ENCODE measurements at places on chromosomes 3 and 15.
A peak's percentile ranks its signal among the peaks of the same experiment; 100 is the strongest.

- no peak for DNase-seq
These were observed 11.7 kb downstream of the BAHD1 start for GRCh38 chr15:40452296-40453090.

- DNase-seq, result no peak
These were observed 205.2 kb downstream of the RBMS3 start for GRCh38 chr3:29486096-29486495.

- DNase-seq, result peak; percentile 34
These were observed 321.8 kb upstream of the MME start for GRCh38 chr3:154758109-154758868.

DNA sequence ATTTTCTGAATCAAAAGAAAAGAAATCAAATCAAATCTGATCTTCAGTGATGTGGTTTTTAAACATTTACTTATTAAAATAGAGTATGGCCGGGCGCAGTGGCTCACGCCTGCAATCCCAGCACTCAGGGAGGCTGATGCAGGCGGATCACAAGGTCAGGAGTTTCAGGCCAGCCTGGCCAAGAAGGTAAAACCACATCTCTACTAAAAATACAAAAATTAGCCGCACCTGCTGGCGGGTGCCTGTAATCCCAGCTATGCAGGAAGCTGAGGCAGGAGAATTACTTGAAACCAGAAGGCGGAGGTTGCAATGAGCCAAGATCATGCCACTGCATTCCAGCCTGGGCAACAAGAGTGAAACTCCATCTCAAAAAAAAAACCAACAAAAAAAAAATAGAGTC lies 169.1 kb downstream of the ULK4 start:
- no peak for DNase-seq

DNA sequence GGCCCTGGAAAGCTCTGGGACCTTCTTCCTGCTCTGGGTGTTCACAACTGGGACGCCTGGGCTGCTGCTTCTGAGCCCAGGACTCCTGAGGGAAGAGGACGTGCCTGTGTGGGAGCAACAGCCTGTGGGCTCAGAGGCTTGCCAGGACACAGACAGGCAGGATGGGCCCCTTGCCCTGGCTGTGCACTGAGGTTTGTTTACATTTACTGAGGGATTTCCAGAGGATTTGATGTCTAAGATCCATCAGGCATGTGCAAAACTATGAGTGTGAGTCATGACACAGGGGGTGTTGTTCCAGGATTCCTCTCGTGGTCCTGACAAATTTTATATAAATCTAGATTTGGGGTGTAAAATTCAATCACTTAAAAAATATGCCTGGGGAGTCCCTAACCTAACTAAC lies 10.6 kb downstream of the CCR9 start:
- no peak for DNase-seq

DNA sequence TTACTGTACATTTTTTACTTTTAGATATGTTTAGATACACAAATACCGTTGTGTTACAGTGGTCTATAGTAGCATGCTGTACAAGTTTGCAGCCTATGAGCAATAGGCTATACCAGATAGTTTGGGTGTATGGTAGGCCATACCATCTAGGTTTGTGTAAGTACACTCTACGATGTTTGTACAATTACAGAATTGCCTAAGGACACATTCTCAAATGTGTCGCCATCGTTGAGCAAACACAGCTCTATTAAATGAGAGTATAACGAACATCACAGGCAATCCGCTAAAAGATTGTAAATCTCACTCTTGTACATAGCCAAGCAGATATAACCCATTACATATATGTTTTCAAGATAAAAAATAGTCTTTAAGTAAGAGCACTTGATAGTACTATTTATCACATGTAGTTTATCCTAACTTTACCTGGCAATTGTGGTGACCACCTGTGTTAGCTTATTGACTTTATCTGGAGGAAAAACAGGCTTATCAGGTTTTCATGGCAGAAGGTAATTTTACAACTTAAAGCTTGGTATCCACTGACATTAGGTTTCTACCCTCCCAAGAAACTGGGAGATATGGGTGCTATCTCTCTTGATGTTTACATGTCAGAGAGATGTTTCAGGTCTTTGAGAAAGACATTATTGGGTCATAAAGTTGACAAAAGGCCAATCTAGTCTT lies 898.7 kb downstream of the NSUN3 start:
- no peak for DNase-seq

GRCh38 chr3:95401693-95402092 lies 1338.8 kb downstream of the NSUN3 start:
- no peak for DNase-seq

All from NCI-H1048 (cell line).